ENCODE measurements at places on chromosomes 13 and 19.
A peak's percentile ranks its signal among the peaks of the same experiment; 100 is the strongest.

DNA sequence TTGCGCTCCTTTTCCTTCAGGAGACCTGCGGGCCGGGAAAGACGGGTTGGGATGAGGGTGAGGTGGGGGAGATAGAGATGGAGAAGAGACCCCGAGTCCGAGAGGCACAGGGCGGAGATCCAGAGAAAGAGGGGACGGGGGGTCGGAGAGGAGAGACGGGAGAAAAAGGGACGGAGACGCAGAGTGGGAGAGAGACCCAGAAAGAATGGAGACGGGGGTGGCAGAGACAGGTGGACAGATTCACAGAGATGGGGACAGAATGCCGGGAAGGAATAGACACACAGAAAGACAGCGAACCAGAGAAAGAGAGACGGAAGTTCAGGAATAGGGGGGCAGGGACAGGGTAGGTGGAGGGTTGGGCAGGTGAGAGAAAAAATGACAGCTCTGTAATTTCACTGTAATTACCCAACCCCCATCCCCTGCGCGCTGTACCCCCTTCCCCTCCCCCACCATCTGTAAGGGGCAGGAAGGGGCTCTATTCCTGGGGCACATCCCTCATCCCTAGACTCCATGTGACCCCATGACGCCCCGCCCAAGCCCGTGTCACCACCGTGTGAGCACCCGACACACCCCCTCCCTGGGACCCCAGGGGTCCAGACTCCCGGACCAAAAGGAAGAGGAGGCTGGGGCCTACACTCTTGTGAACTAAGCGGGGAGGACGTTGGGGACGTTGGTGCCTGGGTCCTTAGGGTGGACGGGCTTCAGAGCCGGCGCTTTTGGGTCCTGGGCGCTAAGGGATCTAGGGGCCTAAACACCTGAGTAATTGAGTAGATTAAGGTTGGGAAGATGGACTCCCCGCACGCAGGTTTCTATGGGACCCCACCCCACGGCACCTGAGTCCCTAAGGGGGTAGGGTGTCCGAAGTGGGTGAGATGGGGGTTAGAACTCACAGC lies 967 bp downstream of the DBP start:
- DNase-seq: no peak

- DNase-seq: no peak
Measured at GRCh38 chr13:99821741-99822140, 149.8 kb downstream of the ZIC5 start.

DNA sequence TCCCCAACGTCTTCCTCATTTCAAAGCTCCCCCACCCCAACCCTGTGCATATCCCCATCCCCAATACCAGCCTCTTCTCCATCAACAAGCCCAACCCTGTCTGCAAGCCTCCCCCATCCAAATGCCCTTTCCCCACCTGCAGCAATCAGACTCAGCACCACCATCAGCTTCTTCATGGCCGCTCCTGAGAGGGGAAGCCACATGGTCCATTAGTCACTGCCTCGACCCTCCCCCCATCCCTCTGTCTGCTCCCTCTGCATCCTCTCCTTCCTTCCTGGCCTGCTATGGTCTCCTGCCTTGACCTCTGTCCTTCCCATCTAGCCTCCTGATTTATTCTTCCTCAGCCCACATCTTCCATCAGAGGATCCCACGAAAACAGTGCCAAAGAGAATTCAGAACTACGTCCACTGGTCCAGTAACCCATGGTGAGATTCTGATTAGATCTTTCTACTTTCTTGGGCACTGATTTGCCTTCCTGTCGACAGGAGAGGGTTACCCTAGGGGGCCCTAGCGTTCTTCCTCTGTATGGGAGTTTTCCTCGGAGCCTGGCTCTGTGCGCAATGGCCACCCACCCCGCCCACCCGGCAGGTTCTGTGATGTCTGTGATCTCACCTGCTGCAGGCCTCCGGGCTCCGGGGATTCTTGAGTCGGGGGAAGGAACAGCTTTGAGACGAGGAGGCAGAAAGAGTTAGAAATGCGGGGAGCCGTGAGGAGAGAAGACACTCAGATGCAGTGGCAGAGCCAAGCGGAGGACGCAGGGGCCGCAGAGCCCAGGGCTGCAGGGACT lies 1.3 kb downstream of the KLK6 start:
- no peak for DNase-seq

DNA sequence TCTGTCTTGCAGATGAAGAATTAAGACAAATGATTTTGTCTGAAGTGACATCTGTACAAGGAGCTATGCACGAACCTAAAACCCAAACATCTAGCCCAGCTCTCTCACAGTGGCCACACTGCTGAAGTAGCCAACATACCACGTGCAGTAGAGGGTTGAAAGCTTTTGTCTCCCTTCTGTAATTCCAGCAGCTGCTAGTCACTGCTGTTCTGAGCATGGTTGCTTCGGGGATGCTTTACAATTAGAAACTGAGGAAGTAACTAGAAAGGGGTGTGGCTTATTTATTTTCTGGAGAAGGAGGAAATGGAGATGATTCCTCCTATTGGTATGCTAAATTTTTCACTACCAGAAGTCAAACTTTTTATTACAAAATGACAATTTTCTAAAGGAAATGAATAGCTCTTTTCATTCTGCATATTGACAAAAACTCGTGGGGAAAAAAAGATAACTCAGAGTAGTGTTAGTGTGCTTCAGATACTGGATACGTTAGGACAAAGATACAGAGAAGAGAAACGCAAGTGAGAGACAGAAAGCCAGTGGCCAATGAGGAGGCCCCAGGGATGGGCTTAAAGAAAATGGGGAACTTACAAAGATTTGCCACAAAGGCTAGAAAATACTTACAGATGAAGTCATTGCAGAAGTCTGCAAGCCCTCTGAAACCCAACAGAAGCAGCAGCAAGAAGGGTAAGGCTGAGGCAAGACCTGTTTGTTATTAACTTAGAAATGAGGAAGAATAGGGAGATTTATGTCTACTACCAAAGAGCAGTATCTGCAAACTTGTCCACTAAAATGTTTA lies 192.7 kb upstream of the MIR17HG start:
- DNase-seq: no peak

- DNase-seq: no peak
Measured at GRCh38 chr19:38711726-38712153, 32.5 kb downstream of the CAPN12 start.

DNA sequence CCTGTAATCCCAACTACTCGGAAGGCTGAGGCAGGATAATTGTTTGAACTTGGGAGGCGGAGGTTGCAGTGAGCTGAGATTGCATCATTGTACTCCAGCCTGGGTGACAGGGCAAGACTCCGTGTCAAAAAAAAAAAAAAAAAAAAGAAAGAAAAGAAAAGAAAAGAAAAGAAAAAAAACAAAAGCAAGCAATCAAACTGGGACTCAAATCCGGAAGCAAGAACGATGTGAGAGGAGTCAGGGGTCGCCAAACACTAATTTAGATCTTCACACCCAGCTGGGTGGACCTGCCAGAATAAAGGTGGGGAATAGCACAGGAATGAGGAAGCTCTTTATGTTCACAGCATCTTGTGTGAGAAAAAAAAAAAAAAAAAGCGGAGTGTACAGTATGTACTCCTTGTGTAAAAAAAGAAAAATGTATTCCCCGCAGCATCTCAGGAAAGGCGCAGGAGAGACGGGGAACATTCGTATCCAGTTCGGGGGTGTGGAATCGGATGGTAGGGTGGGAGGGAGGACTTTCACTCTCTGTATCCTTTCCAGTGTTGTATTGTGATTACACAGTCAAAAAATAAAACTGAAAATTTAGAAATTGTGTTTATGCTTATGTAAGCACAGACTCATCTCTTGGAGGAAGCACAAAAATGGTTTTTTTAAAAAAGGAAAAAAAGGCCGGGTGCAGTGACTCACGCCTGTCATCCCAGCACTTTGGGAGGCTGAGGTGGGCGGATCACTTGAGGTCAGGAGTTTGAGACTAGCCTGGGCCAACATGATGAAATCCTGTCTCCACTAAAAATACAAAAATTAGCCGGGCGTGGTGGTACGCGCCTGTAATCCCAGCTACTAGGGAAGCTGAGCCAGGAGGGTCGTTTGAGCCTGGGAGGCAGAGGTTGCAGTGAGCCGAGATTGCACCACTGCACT lies 7.6 kb downstream of the DNAJB1 start:
- DNase-seq: no peak

DNA sequence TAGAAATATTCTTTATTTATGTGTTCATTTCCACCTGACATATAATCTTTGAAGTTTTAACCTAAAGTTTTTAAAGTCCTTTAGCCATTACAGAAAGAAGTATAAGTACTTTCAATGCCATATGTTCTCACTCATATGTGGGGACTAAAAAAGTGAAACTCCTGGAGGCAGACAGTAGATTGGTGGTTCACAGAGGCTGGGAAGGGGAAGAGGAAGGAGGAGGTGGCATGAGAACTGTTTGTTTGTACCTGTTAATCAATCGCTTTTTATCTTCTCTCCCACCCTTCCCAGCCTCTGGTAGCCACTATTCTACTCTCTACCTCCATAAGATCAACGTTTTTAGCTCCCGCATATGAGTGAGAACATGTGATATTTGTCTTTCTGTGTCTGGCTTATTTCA lies 131.1 kb downstream of the MYO16 start:
- no peak for DNase-seq

DNA sequence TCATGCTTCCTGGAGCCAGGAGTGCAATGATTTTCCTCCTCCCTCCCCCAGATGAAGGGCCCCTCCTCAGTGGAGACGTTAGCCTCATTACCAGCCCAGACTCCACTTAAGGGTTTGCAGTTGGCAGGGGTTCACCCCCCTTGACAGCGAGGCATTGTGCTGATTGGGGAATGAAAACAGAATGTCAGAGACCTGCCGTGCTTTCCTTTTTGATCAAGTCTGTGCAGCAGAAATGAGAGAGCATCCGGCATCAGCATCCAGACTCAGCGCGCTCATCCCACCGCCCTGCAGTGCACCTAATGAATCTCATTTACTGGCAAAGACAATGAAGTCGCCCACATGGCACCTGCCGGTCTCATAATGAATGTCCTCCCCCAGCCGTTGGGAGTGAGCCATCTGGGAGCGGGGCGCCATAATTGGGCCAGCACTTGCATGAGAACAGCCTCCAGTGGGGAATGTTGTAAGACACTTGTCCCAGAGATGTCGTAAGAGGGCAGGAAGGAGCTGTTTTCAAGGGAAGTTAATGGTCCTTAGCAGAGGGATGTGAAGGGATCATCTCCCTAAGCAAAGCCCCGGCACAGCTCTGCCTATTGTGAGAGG lies 98.3 kb upstream of the UQCRFS1 start:
- no peak for DNase-seq

GRCh38 chr13:50074843-50075242 lies 59.6 kb downstream of the KCNRG start:
- no peak for DNase-seq

DNA sequence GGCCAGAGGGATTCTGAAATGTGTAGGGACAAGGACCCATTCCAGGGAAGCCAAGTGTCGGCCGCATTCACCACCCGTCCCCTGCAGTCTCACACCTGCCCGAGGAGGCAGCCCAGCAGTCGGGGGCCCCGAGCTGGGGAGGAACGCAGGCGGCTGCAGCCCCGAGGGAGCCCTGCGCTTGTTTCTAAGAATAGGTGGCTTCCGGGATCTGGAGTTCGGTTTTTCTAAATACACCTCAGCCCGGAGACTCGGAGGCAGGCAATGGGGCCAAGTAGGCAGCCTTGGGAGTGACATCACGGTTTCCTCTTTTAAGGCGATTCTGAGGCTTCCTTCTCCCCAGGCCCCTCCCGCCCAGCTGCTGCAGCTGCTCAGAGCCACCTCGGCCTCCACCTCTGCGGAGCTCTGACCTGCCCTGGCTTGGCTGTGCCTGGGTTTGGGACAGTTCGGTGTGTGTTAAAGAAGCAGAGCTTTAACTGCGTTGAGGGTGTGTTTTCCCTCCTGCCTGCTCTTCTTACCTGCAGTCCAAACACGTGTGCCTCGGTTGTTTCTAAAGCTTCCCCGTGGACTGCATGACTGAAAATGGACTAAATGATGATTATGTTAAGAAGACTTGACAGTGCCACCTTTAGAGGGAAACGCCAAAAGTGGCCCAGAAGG lies 80.5 kb downstream of the COL4A2 start:
- peak; percentile 41 for DNase-seq

GRCh38 chr13:84658491-84659358 lies 776.5 kb upstream of the SLITRK1 start:
- no peak for DNase-seq

GRCh38 chr13:77497350-77497749 lies 38.2 kb upstream of the SCEL start:
- no peak for DNase-seq

- DNase-seq: no peak
Measured at GRCh38 chr13:46405457-46405856, 18.4 kb upstream of the RUBCNL start.

- peak; percentile 59 for DNase-seq
Measured at GRCh38 chr19:49889687-49890348, 6.9 kb downstream of the IL4I1 start.

DNA sequence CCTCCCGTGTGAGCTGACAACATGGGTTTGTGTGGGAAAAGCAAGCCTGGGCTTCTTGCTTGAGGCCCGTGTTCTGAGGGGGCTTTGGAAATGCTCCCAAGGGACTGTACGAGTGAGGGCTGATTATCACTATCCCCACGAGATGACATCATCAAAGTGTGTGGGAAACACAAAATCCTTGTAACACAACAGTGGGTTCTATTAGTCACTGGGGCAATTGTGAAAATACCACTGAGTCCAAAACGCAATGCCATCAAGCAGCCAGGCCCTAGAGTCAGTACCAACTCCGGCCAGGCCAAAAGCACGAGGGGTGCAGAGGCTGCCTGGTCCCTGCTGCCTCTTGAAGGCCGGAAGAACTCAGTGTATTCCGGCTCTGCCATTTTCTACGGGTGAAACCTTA lies 29.6 kb downstream of the CAPS start:
- no peak for DNase-seq

DNA sequence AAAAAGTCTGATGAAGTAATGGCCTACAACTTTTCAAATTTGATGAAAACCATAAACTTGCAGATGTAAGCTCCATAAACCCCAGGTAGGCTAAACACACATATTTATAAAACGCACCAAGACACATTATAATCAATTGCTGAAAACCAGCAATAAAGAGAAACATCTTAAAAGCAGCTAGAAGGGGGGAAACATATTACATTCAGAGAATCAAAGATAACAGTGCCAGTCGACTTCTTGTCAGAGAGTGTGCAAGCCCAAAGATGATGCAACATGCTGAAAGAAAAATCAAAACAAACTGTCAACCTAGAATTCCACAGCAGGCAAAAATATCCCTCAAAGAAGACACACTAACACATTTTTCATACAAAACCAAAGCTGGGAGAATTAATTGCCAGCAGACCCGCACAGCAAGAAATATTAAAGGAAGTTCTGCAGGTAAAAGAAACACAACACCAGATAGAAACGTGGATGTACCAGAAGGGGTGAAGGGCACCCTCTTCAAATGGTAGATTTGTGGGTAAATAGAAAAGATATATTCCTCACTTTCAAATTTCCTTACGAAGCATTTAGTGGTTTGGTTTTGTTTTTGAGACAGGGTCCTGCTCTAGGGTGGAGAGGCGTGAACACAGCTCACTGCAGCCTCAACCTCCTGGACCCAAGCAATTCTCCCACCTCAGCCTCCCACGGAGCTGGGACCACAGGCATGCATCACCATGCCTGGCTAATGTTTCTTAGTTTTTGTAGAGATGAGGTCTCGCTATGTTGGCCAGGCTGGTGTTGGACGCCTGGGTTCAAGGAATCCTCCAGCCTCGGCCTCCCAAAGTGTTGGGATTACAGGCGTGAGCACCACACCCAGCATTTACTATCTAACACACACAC lies 16.5 kb upstream of the ATP1A3 start:
- DNase-seq: no peak

GRCh38 chr13:110271313-110271712 lies 35.6 kb downstream of the COL4A1 start:
- no peak for DNase-seq

- no peak for DNase-seq
Measured at GRCh38 chr19:7177926-7178325, 108.4 kb downstream of the ZNF557 start.
